ENCODE measurements at places on chromosomes 5 and 9.

- no peak overlapping the region for H3K4me3 ChIP-seq
- no peaks in the 10 kb centered on the region for H3K36me3 ChIP-seq
- no peak overlapping the region for H3K27ac ChIP-seq
- DNase-seq, result no peak
- H3K4me1 ChIP-seq, result no peaks in the 10 kb centered on the region
Observed at GRCh38 chr5:17748201-17748600, 113.9 kb downstream of the TAF11L14 start.

DNA sequence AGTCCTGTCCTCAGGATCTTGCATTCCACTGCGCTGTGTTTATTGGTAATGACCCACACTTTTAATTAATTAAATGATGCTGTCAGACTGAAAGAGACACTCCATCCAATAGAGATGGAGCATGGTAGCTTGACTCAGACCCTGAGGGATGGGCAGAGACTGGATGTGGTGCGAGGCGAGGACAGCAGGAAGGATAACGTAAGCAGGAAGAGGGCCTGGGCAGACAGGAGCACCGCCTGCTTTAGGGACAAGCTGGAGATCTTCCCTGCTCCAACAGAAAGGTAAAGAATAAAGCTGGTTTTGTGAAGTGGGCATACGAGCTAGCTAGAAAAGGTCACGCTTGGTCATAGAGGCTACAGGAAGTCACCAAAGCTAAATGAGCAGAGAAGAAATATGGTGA lies 3.6 kb upstream of the DOCK8 start:
- DNase-seq, result no peak
- no peaks in the 10 kb centered on the region for H3K27me3 ChIP-seq
- H3K4me3 ChIP-seq, result no peak overlapping the region
- no peaks in the 10 kb centered on the region for H3K4me1 ChIP-seq
- no peaks in the 10 kb centered on the region for H3K36me3 ChIP-seq

DNA sequence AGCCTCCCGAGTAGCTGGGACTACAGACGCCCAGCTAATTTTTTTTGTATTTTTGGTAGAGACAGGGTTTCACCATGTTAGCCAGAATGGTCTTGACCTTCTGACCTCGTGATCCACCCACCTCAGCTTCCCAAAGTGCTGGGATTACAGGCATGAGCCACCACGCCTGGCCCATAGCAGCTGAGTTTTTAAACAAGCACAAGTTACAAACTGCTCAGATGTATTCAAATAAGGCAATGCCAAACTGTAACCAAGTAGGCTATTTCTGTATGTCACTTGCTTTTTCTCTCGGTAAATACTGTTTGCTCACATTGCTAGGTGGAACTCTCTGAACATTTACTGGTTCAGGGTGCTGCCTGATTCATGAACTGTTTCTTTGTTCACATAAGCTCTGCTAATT lies 799.3 kb upstream of the NUDT12 start:
- no peaks in the 10 kb centered on the region for H3K4me1 ChIP-seq
- no peak overlapping the region for H3K4me3 ChIP-seq
- no peak overlapping the region for H3K27ac ChIP-seq
- H3K27me3 ChIP-seq, result no peaks in the 10 kb centered on the region

DNA sequence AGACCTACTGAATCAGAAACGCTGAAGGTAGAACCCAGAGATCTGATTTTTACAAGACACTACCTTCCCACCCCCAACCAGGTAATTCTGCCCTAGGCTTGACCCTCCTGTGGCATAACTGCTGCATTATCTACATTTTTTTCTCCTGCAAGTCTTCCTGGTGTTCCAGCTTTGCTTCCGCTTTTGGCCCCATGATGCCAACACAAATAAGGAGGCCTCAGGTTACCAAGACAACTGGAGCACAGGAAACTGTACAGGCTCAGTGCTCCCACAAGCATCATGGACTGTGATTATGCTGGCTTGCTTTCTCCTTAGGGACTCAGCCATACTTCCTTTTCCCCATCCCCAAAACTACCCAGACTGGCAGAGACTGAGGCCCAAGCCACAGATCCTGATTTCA lies 6.6 kb upstream of the MSMP start:
- H3K36me3 ChIP-seq, result no peaks in the 10 kb centered on the region
- H3K4me1 ChIP-seq, result no peaks in the 10 kb centered on the region
- DNase-seq, result peak; percentile 78
- no peak overlapping the region for H3K4me3 ChIP-seq
- H3K27me3 ChIP-seq, result no peaks in the 10 kb centered on the region
- no peak overlapping the region for H3K27ac ChIP-seq

GRCh38 chr9:93532141-93532540 lies 44.2 kb upstream of the PHF2 start:
- H3K4me1 ChIP-seq, result no peaks in the 10 kb centered on the region
- H3K27me3 ChIP-seq, result no peaks in the 10 kb centered on the region
- no peak overlapping the region for H3K27ac ChIP-seq
- no peak overlapping the region for H3K4me3 ChIP-seq
- H3K36me3 ChIP-seq, result peaks cover 47% of the 10 kb centered on the region

GRCh38 chr9:132885720-132886333 lies 7.1 kb downstream of the SPACA9 start:
- no peaks in the 10 kb centered on the region for H3K27me3 ChIP-seq
- H3K36me3 ChIP-seq, result no peaks in the 10 kb centered on the region
- H3K27ac ChIP-seq, result no peak overlapping the region
- DNase-seq, result no peak

GRCh38 chr5:102916109-102916508 lies 161.0 kb downstream of the PAM start:
- H3K27me3 ChIP-seq, result no peaks in the 10 kb centered on the region
- no peak overlapping the region for H3K27ac ChIP-seq
- H3K4me3 ChIP-seq, result no peak overlapping the region
- no peaks in the 10 kb centered on the region for H3K36me3 ChIP-seq

DNA sequence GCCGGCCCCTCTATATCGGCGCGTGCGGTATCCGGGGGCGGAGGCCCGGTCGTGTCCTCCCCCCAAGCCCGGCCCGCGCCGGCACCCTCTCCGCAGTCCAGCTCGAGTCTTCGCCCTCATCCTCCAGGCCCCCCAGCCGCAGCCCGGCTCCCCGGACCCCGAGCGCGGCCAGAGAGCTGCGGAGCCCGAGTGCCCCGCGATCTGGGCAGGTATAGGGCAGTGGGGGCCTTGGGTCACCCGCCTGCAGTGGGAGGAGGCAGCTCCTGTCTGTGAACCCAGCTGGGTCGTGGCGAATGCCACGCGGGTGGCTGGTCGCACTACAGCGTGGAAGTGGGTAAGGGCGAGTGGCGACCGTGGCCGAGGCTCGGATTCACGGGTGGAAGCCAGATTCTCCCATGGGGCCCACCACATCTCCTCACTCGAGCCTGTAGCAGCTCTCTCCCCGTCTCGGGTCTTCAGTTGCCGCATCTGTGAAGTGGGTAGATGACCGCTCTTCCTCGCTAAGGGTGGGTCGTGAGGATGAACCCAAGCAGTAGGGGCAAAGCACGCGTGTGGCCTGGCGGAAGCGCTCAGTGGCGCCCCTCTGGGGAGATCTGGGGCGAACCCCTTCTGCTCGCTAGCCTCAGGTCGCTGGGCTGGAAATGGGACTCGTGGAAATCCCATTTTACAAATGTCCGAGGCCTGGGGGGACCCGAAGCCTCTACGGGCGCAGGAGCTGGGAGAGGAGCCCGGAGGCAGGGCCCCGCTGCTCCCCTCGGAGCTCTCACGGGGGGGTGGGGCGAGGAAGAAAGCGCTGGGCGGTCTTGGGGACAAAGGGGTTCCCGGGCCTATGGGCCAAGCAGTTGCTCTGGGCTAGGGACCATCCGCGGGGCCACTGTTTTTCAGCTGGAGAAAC lies 1.9 kb downstream of the NR5A1 start:
- no peaks in the 10 kb centered on the region for H3K4me1 ChIP-seq
- no peaks in the 10 kb centered on the region for H3K36me3 ChIP-seq
- no peak for DNase-seq
- no peak overlapping the region for H3K4me3 ChIP-seq
- H3K27ac ChIP-seq, result no peak overlapping the region

DNA sequence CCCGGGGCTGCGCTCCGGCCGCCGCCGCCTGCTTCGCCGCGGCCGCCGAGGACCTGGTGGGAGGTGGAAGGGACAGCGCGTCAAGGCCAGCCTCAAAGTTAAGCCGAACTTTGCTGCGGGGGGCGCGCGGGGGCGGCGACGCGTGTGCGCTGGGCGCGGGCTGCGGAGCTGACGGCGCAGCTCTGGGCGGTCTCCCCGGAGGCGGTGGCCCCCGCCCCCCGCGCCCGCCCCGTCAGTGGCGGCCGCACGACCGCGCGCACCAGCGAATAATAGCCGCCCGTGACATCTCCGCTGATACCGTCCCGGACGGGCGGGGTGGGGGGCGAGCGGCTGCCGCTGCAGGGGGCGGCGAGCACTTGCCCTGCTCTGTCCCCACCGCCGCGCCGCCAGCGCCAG lies 579 bp upstream of the FAM78A start:
- H3K4me3 ChIP-seq, result no peak overlapping the region
- no peaks in the 10 kb centered on the region for H3K36me3 ChIP-seq
- DNase-seq, result no peak
- H3K27ac ChIP-seq, result peak overlapping the region; percentile 94
- peaks cover 2% of the 10 kb centered on the region for H3K4me1 ChIP-seq

DNA sequence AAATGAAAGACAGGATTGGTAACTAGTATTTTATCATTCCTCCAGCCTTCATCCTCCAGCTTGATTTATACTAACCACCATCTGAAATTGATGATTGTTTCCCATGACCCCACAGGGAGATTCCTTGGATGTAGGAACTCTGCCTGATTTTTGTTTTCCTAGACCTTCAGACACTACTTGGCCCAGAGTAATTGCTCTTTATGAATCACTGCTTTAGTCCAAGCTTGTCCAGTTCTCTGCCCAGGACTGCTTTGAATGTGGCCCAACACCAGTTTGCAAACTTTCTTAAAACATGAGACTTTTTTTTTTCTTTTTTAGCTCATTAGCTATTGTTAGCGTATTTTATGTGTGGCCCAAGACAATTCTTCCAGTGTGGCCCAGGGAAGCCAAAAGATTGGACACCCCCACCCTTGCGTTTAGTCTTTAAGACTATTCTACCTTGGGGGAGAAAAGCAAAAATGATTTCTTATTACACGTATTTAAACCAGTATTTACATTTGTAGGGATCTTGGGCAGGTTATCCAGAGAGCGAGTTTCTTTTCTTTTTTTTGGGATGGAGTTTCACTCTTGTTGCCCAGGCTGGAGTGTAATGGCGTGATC lies 18.4 kb downstream of the BASP1 start:
- no peaks in the 10 kb centered on the region for H3K36me3 ChIP-seq
- no peak overlapping the region for H3K27ac ChIP-seq
- no peak overlapping the region for H3K4me3 ChIP-seq

GRCh38 chr5:142149363-142149762 lies 40.8 kb downstream of the NDFIP1 start:
- no peaks in the 10 kb centered on the region for H3K4me1 ChIP-seq
- H3K36me3 ChIP-seq, result peaks cover 7% of the 10 kb centered on the region
- H3K27me3 ChIP-seq, result no peaks in the 10 kb centered on the region
- no peak overlapping the region for H3K4me3 ChIP-seq
- H3K27ac ChIP-seq, result no peak overlapping the region
- no peak for DNase-seq

DNA sequence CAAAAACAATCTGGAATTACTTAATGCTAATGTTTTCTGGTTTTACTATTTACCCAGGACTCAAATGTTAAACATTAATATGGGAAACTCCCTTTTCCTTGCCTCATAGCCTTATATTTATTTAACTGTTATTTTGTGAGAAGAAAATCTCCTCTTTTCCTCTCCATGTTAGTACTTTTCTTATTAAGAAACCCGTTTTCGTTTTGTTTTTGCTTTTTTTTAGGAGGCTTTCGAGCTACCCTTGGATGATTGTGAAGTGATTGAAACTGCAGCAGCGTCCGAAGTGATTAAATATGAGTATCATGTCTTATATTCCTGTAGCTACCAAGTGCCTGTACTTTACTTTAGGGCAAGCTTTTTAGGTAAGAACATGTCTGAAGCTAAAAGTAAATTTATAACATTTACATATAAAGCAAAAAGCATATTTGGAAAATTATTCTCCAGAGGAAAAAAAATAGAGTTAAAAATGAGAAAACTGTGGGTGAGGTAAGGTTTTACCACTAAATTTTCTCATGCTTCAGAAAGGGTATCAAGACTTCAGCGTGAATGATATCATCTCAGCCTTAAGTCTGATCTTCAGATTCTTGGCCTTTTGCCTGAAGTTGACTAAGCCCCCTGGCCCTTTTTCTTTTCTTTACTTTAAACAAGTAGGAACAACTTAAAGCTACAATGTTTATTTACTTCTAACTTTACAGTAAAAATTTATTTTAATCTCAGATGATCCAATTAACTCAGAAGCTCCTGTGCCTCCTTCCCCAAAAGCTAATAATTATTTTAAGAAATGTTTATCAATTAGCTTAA lies 113.8 kb downstream of the RPS23 start:
- H3K36me3 ChIP-seq, result no peaks in the 10 kb centered on the region
- H3K4me3 ChIP-seq, result no peak overlapping the region
- peak; percentile 24 for DNase-seq
- no peaks in the 10 kb centered on the region for H3K27me3 ChIP-seq
- no peak overlapping the region for H3K27ac ChIP-seq
- H3K4me1 ChIP-seq, result no peaks in the 10 kb centered on the region

DNA sequence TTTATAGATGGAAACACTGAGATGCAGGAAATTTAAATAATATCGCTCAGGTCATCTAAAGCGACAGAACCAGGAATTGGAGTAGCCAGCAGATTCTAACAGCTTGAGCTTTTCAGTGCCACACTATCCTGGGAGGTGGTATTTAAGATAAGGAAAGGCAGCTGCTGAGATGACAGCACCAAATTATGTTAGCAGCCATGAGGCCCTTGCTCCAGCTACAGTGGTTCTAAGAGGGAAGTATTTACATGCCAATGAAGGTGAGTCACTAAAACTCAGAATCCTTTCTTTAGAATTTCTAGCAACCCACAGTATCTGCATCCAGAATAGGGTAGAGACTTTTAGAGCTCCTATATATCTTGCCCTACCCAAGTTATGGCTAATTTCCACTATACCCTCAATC lies 127.0 kb upstream of the VLDLR start:
- no peak overlapping the region for H3K4me3 ChIP-seq
- no peak overlapping the region for H3K27ac ChIP-seq
- no peaks in the 10 kb centered on the region for H3K27me3 ChIP-seq

DNA sequence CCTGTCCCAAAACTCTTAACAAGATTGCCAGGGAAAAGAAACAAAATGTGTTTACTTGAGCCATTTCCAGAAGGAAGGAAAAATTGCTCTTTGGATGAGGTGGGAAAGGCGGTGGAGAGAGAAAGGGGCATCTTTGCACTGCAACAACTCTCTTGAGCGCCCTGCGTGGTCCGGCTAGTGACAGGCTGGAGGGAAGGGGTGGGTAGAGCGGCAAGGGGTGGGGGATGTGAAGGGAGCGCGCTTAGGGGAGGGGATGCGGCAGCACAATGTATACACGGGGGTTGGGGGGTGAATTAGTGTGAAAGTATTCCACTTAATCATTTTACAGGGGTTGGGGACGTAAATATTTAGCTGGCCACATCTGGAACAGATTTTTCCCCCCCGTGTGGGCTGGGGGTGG lies 1.3 kb downstream of the FGF10 start:
- H3K27ac ChIP-seq, result no peak overlapping the region
- H3K4me3 ChIP-seq, result no peak overlapping the region
- no peak for DNase-seq
- H3K27me3 ChIP-seq, result peaks cover 35% of the 10 kb centered on the region
- H3K4me1 ChIP-seq, result no peaks in the 10 kb centered on the region
- H3K36me3 ChIP-seq, result no peaks in the 10 kb centered on the region

- no peaks in the 10 kb centered on the region for H3K4me1 ChIP-seq
- no peaks in the 10 kb centered on the region for H3K27me3 ChIP-seq
- H3K36me3 ChIP-seq, result no peaks in the 10 kb centered on the region
- H3K27ac ChIP-seq, result no peak overlapping the region
Observed at GRCh38 chr9:79152306-79152705, 419.5 kb upstream of the TLE4 start.

Measured in small intestine (tissue), 16 donors.